ENCODE measurements at places on chromosomes 16 and 17. TPM values are rescaled to one million over a fixed set of nuclear protein-coding genes. Genes with fewer than 3 reads are reported as not detected.

SCGB1C2 gene
- total RNA-seq, result not detected

DNA sequence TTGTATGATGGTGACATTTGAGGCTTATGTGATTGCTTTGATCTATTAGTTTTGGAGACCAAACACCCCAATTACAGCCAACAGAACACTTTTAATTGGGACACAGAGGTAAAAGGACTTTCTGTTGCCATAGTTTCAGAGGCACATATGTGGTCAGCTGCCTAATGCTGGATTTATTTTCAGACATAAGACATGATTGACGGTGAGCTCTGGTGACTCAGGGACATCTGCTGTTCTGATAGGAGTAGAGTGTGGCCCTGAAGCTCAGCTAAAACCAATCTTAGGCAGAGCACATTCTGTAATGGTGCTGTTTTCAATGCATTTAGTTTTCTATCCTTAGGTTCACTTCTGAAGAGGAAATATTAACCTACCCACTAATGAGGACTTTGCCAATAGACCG, 247.1 kb downstream of the UTP18 start:
- DNase-seq, result peak; percentile 40

DNA sequence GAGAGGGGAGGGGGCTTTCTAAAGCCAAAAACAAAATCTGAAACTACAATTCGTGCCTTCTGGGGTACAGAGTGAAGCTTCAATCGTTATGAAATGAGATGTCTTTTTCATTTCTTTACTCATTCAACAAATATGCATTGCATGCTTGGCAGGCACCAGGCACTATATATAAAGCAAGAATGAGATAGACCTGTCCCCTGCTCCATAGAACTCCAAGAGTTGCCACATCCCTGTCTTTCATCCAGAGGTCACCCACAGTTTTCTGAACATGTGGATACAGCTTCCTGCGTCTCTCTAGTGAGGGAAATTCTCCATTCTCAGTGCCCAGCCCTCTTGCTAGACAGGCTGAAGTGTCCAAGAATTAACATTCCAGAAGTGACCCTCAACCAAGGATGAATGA, 343.2 kb upstream of the MAF start:
- DNase-seq, result no peak

RDM1 gene
- total RNA-seq, result 1.6 TPM

CCL5 gene
- 3.5 TPM for total RNA-seq

DNA sequence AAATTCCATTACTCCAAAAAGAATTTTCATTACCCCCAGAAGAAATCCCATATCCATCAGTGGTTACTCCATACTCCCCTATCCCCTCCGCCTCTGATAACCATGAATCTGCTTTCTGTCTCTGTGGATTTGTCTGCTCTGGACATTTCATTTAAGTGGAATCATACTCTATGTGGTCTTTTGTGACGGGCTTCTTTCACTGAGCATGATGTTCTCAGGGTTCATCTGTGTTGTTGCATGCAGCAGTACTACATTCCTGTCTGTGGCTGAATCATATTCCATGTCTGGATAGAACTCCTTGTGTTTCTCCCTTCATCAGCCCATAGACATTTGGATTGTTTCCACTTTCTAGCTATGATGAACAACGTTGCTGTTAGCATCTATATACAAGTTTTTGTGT, 59.5 kb upstream of the IRX3 start:
- DNase-seq, result no peak

DNA sequence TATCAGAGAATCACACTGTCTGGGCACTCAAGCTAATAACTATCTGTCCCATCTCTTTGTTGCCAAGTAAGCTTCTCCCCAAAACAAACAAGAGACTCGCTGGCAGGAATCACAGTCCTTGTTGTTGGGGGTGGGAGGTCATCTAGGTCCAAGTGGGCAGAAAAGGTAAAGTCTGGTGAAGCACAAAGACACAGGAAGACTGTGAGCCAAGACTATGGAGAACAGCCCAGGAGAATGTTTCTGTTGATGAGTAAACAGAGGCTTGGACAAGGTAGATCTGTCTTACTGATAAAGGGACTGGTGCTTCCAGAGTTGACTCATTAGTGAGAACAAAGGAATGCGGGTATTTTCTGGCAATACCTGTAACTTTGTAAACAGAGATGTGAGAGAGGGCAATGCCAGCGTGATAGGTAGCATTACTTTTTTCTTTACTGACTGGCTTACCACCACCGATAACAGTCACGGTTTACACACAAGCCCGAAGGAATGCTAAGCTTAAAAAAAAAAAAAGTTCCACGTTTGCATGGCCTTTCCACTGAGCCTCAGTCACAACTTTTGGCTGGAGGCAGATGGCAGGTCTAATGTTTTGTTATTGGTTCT, 11.5 kb upstream of the MMD start:
- DNase-seq, result no peak

DNA sequence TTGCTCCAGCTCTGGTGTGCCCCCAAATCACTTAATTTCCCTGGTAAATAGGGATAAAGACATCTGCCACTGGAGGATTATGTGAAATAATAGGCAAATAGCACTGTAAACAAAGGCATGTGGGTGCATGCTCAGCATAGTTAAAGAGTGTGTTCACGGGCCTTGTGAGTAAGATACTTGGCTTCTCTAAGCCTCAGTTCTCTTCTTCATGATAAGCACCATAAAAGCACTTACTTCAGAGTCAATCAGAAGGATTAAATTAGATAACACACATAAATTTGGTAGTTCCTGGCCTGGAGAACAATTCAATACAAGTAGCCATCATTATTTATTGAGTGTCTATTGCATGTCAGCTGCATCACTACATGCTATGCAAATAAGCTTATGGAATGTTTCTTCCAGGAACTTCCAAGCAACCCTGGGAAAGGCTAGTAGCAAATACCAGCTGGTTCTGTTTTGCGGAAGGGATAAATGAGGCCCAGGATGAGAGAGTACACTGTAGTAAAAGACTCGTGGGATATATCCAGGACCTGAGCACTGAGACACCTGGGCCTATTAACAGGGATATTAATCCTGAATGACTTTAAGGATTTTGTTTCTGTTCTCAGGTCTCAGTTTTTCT, 14.5 kb downstream of the CCL11 start:
- DNase-seq, result peak; percentile 51

- DNase-seq, result no peak
These were observed 55.5 kb downstream of the OTOA start for GRCh38 chr16:21719283-21719682.

DNA sequence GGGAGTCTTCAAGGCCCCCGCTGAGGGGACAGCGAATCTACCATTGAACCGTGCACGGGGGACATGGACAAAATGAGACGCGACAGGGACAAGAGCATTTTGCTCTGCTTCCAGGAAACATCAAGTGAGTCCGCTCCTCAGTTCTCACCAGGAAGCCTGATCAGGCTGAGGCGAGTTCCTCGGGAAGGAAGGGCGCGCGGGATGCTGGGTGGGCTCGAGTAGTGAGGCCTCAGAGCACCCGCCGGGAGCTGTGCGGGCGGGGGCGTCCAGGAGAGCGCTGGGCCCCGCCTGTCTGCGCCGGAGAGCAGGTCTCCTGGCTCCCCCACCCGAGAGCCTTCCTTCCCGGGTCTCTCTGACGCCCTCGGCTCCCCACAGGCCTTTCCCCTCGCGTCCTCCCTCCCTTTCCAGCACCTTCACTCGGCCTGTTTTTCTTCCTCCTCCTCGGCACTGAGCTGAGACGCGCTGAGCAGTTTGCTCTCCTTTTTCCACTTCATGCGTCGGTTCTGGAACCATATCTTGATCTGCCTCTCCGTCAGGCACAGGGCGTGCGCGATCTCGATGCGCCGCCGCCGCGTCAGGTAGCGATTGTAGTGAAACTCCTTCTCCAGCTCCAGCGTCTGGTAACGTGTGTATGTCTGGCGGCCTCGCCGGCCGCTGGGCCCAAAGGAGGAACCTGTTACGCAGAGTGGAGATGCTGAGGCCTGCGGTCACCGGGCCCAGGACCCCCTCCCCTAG, 2.6 kb upstream of the HOXB5 start:
- no peak for DNase-seq

DNA sequence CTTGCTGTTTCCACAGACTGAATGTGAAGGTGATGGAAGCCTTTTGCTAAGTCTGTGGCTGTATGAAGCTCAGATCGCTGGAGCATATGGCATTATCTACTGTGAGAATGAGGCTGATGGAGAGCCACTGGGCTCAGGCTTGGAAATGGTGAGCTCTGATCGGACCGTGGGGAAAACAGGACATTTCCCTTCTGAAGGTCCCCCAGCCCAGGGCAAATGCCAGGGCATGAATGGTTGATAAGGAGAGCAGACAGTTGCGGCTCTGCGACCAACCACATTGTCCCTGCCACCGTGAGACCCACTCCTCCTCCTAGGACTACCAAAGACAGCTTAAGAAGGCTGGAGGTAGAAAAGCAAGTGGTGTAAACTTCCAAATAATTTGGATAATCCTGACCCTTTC, 4.7 kb upstream of the CUEDC1 start:
- DNase-seq, result no peak

TRAF4 gene
- total RNA-seq, result 18.6 TPM

GRCh38 chr16:11273721-11274324, 394 bp upstream of the PRM3 start:
- DNase-seq, result no peak

PROCA1 gene
- 0.21 TPM for total RNA-seq

GRCh38 chr16:46763147-46763546, 15.0 kb upstream of the MYLK3 start:
- DNase-seq, result peak; percentile 75

DNA sequence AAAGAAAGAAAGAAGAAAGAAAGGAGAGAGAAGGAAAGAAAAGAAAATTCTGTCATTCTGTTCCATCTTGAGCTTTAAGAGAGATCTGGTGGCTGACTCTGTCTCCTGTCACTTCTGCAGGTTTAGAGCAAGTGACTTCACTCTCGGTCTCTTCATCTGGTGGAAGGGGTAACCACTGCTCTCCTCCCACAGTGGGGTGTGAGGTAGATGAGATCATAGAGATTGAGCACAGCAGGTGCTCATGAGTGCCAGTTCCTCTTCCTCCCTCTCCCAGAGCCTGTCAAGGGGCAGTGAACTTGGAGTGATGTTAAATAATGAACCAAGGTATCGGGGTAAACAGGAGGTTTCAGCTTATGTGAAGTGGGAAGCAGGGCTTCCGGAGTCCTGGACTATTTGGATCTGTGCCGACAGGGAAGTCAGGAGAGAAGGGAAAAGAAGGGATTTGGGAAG, 47.7 kb downstream of the BEAN1 start:
- DNase-seq, result peak; percentile 68

KRTAP4-6 gene
- total RNA-seq, result not detected

Data from tongue (tissue), 3 donors.